ENCODE measurements at places on chromosomes 5 and 9.

- DNase-seq: no peak
Observed at GRCh38 chr5:131720714-131721113, 76.1 kb downstream of the FNIP1 start.

DNA sequence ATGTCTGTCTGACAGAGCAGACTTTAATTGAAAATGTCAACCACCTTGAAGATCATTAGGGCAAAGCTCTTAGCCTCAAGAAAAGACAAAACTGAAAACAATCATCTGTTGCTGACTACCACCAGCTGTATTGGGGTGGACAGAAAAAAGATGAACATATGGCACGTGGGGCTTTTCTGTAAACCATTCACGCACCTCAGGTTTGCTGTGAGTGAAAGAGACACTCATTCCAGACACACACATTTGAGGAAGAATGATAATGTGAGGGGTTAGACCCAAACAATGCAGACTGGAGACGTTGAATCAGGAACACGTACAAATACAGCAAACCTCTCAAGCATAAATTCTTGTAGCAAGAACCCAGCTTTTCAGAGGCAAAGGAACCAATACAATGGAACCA lies 158.7 kb downstream of the EBF1 start:
- DNase-seq: no peak

GRCh38 chr5:14166437-14166836 lies 23.3 kb downstream of the TRIO start:
- no peak for DNase-seq

GRCh38 chr5:113035096-113035495 lies 58.5 kb downstream of the DCP2 start:
- no peak for DNase-seq

DNA sequence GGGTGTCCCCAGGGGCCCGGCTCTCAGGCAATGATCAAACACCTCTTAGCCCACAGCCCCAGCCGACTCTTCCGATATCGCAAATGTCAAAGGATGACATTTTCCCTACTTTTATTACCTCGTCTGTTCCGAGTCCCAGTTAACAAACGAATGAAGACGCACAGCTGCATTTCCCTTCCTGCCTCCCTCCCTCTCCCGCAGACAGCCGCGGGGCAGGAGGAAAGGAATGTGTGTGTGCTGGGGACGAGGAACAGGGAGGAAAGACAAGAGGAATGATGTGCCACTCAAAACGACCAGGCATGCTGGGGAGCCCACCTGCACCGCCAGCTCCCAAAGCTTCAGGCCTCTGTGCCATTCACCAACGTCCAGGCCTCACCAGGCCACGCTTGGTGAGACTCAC lies 125.9 kb upstream of the SARDH start:
- no peak for DNase-seq

GRCh38 chr5:150465927-150466326 lies 16.4 kb upstream of the RPS14 start:
- no peak for DNase-seq

GRCh38 chr9:126974594-126974993 lies 60.0 kb downstream of the RALGPS1 start:
- no peak for DNase-seq

- DNase-seq: no peak
Observed at GRCh38 chr5:53917095-53917494, 356.7 kb downstream of the NDUFS4 start.

- no peak for DNase-seq
Observed at GRCh38 chr5:69083412-69083811, 10.4 kb upstream of the SLC30A5 start.

DNA sequence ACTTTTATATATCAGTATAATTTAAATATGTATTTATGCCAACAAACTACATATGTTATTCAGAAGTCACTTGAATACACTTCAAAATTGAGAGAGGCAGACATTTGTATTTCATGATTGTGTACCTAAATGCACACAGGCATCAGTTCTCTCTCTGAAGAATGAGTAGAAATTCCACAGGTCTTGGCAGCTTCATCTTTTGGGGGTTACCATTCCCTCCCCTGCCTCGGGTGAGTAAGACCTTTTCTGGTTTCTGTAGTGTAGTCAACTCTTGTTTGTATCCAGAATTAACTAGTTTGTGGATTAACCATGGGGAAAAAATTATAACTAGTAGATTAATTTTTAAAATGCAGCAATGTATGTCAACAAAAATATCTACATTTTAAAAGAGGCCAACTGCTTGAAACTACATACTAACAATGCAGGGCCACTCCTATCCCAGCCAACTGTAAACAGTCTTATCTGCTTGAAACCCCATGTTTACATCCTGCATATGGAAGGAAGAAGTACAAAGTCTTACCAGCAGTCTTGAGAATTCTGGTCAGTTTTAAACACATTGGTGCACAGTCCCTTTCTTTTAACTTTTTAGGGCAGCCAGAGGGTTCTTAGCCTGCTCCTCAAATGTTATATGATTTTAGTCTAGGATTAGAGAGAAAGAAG lies 339.6 kb upstream of the KIF2A start:
- DNase-seq: no peak

- DNase-seq: no peak
Observed at GRCh38 chr9:129023908-129024233, 4.3 kb downstream of the SH3GLB2 start.
